ENCODE measurements at places on chromosomes 7 and 10.

- no peak for DNase-seq
Measured at GRCh38 chr10:15815242-15815885, 44.9 kb downstream of the MINDY3 start.

- DNase-seq = no peak
Measured at GRCh38 chr7:12722136-12722535, 34.7 kb downstream of the ARL4A start.

DNA sequence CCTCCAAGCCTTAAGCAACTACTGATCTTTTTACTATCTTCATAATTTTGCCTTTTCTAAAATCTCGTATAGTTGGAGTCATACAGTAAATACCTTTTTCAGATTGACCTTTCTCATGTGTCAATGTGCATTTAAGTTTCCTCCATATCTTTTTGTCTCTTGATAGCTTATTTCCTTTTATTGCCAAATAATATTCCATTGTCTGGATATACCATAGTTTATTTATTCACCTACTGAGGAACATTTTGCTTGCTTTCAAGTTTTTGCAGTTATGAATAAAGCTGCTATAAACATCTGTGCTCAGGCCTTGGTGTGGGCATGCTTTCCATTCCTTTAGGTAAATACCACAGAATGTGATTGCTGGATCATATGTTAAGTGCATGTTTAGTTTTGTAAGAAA, 161.2 kb upstream of the GNAI1 start:
- no peak for DNase-seq

DNA sequence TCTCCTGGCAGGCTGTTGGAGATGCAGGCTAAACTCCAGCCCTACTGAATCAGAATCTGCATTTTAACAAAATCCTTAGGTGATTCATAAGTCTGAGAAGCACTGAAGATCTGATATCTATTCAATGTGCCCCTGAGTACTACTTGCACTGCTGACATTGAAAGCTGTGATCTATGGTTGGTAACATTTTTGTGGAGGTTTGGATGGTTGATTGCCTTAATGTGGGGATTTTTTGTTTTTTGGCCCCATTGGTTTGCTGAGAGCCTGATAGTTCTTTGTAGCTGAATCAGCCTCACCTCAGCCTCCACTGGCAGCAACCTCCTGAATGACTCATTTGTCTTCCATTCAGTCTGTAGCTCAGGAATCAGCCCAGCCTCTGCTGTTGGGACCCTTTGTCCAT, 14.7 kb upstream of the LRRN3 start:
- no peak for DNase-seq

DNA sequence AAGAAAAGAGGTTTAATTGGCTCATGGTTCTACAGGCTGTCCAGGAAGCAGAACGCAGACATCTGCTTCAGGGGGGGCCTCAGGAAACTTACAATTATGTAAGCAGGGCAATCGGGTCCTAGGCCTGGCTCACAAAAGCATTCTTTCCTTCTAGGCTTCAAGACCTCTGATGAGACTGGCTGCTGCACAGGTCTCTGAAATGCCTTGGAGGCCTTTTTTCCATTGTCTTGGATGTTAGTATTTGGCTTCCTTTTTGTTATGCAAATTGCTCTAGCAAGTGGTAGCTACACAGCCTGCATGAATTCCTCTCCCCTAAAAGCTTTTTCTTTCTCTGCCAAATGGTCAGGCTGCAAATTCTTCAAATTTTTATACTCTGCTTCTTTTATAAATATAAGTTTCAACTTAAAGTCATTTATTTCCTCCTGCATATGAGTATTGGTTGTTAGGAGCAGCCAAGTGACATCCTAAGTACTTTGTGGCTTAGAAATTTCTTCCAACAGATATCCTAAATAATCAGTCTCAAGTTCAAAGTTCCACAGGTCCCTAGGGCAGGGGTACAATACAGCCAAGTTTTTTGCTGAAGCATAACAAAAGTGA, 83.1 kb upstream of the SEMA3A start:
- no peak for DNase-seq
